ENCODE measurements at places on chromosomes 2 and 18.
A peak's percentile ranks its signal among the peaks of the same experiment; 100 is the strongest.

DNA sequence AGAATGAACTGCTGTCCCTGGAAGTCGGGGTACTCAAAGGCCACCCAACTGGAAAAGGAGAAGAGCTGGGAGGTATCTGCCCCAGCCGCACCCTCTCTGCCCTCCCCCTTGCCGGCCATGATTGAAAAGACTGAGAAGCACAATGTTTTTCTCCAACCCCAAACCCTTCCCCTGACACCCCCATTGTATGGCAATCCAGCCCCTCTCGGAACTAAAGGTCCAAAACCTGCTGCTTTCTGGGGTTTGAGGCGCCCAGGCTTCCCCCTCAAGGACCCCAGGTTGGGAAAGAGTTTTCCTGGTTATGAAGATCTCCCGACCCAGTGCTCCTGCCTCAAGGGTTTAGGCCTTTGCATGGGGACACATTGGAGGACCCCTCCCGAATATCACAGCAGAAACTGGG is 1.0 kb downstream of the CRYBA2 start:
- DNase-seq: no peak

- no peak for DNase-seq
These were observed 403.4 kb downstream of the RIT2 start for GRCh38 chr18:42712065-42712464.

DNA sequence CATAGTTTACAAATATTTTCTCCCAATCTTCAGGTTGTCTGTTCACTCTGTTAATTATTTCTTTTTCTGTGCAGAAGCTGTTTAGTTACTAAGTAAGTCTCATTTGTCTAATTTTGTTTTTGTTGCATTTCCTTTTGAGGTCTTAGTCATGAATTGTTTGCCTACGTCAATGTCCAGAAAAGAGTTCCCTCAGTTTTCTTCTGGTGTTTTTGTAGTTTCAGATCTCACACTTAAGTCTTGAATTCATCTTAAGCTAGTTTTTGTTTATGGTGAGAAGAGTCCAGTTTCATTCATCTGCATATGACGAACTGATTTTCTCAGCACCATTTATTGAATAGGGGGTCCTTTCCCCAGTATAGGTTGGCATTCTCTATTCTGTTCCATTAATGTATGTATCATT is 1252.2 kb upstream of the TMEFF2 start:
- no peak for DNase-seq

DNA sequence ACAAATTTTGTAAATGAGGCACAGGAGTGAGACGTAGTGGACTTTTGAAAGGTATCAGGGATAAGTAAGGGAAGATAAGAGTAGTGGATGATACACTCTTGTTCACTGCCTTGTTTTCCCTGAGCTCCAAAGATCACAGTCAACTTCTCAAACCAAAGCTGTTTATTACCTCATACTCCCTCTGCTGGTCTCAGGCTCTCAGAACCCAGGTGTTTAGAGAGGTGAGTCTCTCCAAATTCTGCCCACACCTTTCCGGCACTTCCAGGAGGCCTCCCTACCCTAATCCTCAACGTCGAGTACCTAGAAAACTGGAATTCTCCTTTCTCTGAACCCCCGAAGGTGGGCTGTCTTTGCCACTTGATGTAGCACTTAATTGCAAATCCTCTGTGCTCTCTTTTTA is 621.1 kb downstream of the BCL11A start:
- no peak for DNase-seq

DNA sequence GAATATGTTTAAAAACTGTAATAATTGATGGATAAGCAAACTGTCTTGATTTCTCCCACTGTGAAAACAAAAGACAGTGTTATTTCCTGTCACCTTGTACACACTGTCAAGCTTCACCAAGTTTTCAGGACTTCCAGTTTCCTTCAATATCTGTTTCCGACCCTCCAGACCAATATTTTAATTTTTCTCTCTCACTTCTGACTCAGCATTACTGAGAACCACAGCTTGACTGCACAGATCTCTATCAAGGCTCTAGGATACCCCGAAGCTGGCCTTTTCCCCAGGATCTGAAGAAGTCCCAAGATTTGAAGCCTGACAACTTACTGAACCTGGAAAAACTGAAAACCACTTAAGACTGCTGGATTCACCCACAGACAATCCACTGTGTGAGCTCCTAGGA is 13.2 kb upstream of the SULT1C3 start:
- DNase-seq: no peak

DNA sequence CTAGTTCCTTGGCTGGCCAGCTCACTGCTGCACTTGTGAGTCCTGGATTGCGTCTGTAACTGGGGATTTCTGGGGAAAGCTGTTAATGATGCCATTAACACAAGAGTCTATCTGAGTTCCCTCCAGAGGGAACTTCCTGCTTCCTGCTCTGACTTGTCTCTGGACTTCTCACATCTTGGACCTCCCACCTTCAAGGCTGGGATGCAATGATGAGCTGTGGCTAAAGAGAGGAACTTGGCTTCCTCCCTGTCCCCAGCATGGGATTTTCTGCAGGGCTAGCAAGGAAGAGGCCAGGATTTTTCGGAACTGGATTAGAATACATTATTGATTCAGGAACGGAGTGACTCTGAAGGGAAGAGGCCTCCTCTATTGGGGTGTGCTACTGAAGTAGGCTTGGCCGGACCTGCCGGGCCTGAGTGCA is 155.5 kb downstream of the CLIP4 start:
- no peak for DNase-seq

DNA sequence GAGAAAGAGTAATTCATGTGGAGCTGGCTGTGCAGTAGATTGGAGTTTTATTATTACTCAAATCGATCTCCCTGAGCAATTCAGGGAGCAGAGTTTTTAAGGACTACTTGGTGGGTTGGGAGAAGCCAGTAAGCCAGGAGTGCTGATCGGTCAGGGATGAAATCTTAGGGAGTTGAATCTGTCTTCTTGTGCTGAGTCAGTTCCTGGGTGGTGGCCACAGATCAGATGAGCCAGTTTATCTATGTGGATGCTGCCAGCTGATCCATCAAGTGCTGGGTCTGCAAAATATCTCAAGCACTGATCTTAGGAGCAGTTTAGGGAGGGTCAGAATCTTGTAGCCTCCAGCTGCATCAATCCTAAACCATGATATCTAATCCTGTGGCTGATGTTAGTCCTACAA is 17.0 kb upstream of the UGT1A8 start:
- no peak for DNase-seq

DNA sequence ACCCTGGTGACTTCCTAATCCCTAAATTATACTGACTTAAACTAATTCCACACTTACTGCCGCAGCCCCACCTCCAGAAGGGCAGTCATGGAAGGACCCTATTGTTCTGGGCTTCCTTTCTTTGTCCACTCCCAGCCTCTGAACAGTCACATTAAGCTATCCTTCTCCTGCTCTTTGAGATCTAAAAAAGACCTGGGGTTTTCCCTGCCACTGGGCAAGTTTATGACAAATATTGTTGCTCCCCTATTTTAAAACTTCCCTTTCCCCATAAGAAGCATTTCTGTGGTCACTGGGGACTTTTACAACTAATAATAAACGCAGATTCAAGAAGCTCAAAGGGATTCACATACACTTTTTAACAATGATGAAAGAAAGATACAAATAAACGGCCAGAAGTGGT is 47.2 kb upstream of the XPO1 start:
- DNase-seq: no peak

- DNase-seq: no peak
These were observed 39.5 kb upstream of the GMCL1 start for GRCh38 chr2:69789772-69790600.

DNA sequence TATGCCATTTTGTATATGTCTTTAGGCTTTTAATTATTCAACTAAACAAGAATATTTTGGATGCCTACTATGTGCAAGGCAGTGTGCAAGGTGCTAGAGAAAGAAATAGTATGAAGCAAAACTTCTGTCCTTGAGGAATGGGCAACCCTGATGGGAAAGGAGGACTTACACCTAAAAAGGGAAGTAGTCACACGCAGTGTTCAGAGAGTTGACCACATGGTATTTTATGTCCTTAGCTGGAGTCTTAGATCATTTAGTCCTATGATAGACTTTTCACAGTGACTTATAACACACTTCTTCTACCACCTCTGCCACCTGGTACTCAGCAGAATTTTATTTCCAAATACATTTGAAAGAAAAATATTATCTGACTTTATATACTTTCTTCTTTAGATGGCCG is 291.6 kb downstream of the PLCL1 start:
- no peak for DNase-seq

GRCh38 chr2:158484892-158485556 is 28.3 kb downstream of the PKP4 start:
- no peak for DNase-seq

- no peak for DNase-seq
These were observed 38.1 kb downstream of the AGFG1 start for GRCh38 chr2:227509824-227510619.

GRCh38 chr2:120162716-120163115 is 60.5 kb downstream of the TMEM185B start:
- DNase-seq: no peak

- no peak for DNase-seq
These were observed 4.0 kb downstream of the GKN2 start for GRCh38 chr2:68948710-68949109.

DNA sequence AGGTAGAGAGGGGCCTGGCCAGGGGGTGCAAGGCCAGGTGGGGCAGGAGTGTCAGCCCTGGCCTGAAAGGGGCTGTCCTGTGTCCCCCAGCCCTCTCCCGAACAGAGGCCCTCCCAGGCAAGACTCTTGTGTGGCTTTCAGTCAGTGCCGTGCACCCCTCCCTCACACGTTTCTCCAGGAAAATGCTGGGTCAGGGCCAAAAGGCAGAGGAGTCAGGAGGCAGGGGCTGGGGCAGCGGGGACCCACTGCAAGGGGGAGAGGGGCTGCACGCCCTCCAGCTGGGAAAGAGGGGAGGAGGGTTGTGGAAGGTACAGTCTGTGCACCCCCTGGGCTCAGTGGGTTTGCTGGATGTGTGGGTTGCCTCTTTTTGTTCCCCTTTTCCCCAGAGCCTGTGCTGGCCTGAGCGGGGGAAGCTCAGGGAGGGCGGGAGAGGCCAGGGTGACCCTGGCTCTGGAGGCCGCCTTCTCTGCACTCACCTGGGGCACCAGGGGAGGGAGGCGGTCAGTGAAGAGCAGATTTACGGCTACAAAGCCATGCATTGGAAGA is 4.1 kb downstream of the KCNF1 start:
- no peak for DNase-seq

- DNase-seq: no peak
These were observed 7.1 kb downstream of the UNC50 start for GRCh38 chr2:98615481-98615880.

GRCh38 chr2:137706786-137707613 is 257.3 kb upstream of the HNMT start:
- DNase-seq: no peak

DNA sequence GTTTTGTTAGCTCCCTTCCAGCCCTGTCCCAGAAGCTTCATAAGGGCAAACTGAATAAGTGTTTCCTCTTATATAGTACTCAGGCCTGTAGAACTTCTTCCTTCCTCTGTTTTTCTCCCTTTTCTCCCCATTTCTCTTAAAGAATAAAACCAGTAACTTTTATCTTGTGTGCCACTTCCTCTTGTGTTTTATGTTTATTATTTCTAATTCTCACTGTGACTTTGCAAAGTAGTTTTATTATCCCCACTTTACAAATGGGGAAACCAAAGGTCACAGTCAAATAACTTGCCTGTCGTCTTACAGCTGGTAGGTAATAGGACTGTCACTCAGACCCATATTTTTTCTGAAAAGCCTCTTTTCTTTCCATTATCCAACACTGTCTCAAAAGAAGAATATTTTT is 42.4 kb downstream of the RBBP8 start:
- DNase-seq: no peak

- DNase-seq: no peak
These were observed 8.6 kb downstream of the FAM171B start for GRCh38 chr2:186702501-186702900.

GRCh38 chr2:126858991-126859390 is 39.7 kb upstream of the TEX51 start:
- no peak for DNase-seq

- no peak for DNase-seq
These were observed 163.8 kb upstream of the STK17B start for GRCh38 chr2:196335221-196335634.

DNA sequence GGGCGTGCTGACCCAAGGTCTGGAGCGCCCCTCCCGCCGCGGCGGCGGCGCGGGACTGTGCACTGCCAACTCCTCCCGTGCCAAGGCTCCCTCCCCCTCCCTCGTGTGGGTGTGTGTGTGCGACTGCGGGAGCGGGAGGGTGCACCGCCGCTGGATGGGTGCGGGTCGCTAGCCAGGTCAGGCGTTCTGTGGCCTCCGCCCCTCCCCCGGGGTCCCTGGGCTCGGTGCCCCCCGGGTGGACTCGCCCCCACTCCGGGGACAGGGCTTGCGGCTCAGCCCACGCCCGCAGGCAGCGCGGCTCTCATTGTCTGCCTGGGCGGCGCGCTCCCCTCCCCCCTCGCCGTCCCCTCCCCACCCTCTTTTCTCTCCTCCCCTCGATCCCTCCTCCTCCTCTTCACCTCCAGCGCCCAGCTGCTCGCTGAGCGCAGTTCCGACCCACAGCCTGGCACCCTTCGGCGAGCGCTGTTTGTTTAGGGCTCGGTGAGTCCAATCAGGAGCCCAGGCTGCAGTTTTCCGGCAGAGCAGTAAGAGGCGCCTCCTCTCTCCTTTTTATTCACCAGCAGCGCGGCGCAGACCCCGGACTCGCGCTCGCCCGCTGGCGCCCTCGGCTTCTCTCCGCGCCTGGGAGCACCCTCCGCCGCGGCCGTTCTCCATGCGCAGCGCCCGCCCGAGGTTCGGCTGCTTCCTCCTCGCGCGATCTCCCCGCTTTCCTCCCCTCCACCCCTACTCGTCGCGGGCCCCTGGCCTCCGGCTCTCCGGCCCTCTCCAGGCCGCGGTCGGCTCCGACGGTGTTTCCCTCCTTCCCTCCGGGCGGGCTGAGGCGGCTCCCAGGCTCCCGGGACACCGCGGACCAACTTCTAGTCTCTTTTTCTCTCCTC is at the start of gene GATA6:
Gene GATA6 (plus strand): TSS at position 579 of the 878 bp plus-strand sequence. CDS start 1,556 bp downstream, outside the sequence.
- DNase-seq: peak; percentile 46

- DNase-seq: no peak
These were observed 57.6 kb downstream of the TTC21B start for GRCh38 chr2:165895974-165896373.

GRCh38 chr2:28680657-28681056 is 71.0 kb upstream of the PPP1CB start:
- DNase-seq: peak; percentile 1

DNA sequence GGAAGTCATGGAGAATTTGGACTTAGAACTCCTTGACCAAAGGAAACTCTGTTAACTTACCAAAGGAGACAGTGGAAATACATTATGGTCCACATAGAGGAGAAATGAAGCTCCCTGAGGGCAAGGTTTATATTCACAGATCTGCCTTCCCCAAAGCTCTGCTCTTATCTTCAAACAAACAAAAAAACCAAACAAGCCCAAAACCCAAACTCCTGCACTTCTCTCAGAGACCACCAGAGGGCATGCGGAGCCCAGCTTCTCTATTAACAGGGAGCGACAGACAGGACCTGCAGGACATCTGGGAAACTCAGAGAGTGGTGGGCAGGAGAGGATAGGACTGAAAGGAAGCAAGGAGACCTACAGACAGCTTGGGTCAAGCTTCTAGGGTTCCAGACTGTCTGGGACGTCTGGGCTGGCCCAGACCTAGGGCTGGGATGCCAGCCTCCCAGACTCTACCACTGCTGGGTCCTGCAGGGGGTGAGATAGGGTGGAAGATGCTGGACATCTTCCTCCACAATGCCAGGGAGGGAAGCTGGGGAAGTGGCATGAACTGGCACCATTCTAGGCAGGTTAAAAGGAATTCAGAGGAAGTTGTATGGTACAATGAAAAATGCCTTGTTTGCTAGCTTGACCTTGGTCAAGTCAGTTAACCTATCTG is 4.0 kb upstream of the WNT10A start:
- peak; percentile 73 for DNase-seq

Measured in activated CD4-positive, alpha-beta T cell treated with anti-CD3 and anti-CD28 coated beads, Interleukin-2, Interleukin-4, amounts not matched to agents 100 ng/mL and 50 ng/mL, durations not matched to agents 16 hours and 8 hours (primary cell).